H9 (cell line): ENCODE measurements at places on chromosomes 2 and 18.

- no peak for DNase-seq
These were observed 158.0 kb downstream of the NEDD4L start for GRCh38 chr18:58201733-58202730.

DNA sequence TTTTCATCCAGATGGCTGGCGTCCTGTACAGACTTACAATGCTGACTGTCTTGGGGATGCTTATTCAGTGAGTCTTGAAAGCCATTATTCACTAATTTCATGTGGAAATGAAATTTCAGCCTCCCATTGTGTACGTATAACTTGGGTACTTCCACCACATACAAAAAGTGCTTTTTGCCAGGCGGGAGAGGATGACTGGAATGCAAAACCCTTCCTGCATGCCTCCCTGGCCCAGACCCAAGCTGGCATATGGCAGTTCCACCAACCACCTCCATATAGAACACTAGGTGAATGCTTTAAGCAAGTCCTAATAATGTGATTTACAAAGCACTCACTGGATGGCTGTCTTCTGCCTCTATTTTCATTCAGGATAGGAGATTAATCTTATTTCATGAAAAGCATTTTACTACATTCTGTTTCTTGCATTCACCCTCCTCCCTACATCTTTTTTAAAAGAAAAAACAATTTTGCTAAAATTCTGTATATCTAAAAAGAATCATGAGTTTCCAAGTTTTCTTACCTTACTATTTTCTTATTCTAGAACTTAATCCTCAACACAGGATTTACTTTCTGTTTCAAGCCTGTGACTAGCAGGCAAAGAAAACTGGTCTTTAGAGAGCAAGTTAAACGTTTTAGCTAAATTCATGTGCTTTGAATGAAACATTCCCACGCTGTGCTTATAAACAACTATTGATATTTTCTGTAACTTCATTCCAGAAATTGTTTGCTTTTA is 327.6 kb downstream of the NCKAP5 start:
- DNase-seq: no peak

GRCh38 chr2:173513107-173513727 is 158.5 kb downstream of the CDCA7 start:
- DNase-seq: no peak

- no peak for DNase-seq
These were observed 116.0 kb upstream of the PELI1 start for GRCh38 chr2:64260093-64260803.

DNA sequence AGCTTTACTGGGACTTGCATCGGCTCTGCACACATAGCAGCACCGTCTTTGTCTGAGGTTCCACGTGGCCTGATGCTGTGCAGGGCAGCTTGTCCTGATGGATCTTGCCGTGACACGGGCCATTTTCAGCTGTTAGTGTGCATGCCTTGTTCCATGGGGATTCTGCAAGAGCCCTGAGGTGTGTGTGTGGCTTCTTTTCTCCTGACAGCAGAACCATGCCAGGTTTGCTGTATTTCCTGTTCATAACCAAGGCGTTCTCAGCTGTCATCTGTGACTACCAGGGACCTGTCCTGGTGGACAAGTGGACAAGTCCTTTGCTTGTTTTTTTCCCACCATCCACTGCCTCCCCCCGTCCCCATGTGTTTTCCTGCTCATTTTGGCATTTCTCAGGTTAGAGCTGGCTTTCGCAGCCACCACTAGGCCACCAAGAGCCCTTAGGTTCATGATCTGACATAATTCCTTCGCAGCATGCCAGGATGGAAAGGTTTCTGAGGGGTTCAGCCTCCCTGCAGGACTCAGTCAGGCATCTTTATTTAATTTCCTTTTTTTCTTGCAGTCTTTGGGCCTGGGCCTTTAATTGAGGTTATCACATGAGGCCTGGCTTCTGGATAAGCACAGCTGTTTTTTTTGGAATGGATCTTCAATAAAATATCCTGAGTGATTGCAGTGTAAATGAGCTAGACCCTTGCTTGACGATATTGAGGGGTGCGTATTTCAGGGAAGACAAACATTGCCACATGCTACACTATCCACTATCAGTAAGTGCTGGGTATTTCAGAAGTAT is 139.4 kb downstream of the NCK2 start:
- DNase-seq: no peak

- no peak for DNase-seq
These were observed 212.0 kb downstream of the TNS1 start for GRCh38 chr2:217790681-217791392.

DNA sequence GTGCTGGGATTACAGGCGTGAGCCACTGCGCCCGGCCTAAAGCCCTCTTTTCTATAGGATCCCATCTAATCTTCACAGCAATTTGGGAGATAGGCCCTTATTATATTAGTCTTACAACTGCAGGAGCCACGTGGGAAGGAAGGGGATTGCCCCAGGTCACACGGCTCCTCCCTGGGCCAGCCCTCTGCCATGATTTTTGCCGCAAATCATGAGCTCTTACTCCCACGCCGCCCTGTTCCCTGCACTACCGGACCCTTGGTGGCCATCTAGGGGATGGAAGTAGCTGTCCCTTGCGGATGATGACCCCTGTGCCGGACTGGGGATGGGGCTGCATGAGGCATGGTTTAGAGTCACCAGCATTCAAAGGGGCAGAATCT is 28.4 kb upstream of the PTMA start:
- no peak for DNase-seq

GRCh38 chr2:62662554-62662953 is 43.0 kb upstream of the EHBP1 start:
- DNase-seq: no peak

GRCh38 chr2:17156086-17156485 is 362.2 kb downstream of the RAD51AP2 start:
- no peak for DNase-seq

GRCh38 chr2:70943205-70943871 is 7.6 kb downstream of the ATP6V1B1 start:
- DNase-seq: peak; percentile 27

DNA sequence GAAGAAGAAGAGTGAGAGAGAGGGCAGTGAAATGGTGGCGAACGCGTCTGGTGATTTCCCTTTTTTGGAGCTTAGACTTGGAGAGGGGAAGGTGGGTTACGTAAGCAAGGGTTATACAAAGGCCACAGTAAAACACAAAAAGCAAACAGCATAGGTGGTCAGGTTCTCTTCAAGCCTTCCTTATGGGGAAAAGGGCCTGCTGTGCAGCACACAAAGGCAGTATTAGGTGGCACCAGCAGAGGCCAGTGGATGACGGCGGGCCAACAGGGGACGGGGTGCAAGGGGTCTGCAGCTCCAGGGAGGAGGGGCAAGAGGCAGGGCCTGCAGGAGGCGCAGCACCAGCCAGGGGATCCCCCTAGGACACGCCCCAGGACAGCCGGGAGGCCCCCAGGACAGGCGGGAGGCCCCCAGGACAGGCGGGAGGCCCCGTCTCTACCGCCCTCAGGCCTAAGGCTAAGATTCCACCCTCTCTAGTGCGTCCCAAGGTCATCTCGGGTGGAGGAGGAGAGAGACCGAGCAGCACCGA is 32.6 kb upstream of the NPC1 start:
- DNase-seq: peak; percentile 88

DNA sequence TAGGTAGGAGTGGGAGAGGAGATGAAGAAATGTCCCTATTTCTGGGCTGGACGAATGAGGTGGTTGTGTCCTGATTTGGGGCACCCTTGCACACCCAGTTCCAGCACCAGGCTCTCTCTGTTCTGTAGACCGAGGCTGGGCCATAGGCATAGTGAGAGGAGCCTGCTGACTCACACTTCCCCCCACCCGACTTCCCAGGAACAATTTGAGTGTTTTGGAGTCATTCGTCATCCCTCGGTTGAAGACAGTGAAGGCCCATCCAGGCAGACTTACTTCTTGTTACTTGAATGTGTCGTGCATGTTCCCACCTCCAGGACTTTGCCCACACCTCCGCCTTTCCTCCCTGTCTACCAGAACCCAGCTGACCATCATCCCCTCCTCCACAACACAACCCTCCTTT is 179.1 kb downstream of the HAUS1 start:
- DNase-seq: no peak

GRCh38 chr2:237532160-237532559 is 34.2 kb upstream of the PRLH start:
- DNase-seq: no peak

DNA sequence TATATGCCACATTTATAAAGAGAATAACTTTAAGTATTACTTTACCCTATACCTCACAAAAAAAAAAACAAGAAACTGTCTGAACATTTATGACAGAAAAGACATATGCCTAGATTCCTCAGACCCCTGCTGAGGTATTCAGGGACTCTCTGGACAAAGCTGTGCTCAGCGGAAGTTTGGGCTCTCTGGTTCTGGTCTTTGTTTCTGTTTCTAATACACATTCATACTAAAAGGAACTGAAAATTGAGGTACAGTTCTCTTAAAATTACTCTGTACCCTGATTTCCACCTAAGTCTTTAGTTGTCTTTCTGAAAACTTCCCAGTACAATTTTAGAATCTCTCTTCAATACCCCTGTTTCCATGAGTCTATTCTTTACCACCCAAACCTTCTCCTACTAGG is 160.3 kb downstream of the IKZF2 start:
- DNase-seq: no peak

DNA sequence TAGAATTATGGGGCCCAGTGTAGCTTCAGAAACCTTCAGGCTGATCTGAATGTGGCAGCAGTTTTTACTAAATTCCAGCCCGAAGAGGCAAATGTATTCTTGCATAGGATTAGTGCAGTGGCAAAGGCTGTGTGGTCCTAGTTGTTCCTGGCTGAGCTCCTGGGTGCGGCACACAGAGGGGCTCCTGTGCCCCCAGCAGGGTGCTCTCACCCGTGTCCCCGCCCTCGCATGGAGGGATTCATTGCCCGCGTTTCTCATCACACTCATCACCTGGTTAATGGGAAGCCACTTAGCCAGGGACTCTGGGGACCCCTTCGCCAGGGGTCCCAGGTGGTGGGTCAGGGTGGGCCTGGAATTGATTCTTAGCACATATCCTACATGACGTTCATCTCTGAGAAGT is 3.9 kb downstream of the KCNG2 start:
- DNase-seq: no peak

GRCh38 chr2:120326066-120326465 is 19.9 kb upstream of the INHBB start:
- DNase-seq: no peak

DNA sequence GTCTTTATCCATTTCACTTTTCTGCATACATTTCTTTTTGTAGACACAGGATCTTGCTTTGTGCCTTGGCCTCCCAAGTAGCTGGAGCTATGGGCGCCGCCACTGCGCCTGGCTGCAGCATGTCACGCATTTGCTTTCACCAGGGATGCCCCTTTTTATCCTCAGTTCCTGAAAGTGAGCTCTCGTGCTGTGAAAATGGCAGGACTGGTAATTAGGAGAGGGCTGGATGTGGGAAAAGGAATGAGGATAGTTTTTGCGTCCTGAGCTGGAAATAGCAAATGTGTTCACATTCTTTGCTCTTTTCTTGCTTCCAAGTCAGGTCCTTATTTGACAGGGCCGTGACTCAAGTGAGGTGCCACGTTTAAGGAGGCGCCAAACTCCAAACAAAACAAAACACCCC is 104.6 kb downstream of the LDLRAD4 start:
- no peak for DNase-seq

DNA sequence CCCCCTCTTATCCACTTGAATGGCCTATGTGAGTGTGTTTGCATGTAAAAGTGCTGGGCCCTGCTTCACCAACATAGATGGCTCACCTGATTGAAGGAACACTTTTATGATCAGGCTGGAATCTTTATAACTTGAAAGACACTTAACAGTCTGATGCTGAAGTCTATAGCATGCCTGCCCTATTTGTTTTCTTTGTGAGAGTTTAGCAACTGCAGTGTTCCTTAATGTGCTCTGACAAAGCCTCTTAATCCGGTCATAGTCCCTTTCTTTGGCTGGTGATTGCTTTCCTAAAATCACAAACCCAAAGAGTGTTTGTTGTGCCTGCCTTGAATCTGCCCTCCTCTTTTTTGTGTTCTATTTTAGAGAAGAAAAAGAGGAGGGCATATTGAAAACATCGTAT is 1382.8 kb upstream of the CELF4 start:
- DNase-seq: no peak

DNA sequence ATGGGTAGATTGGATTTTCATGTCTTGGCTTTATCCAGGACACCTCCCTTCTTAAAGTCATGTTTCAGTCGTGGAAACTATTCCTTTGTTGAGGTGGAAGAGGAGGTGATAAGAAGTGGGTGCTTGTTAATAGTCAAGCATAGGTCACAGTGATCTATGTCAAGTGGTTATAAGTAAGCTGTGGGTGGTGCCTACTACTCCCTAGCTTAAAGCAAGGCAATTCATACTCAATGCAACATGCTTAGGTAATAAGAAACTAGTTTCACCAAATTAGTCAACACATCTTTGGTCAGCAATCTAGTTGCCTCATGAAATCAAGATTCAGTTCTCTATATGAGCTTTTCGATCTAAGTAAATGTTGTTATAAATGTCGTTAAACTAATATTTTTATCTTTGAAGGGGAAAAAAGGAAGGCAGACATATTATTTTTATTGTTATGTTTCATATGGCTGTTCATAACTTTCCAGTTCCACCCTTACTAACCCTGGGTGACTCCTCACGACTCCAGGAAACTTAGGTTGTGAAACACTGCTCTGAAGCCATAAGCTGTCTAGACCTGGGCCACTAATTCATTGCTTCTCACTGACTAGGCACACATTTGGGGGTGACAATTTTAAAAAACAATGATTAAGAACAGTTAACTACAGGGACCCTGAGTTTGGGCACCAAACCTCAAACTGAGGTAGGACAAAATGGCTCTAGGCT is 5.8 kb upstream of the ABCB11 start:
- no peak for DNase-seq

GRCh38 chr18:8254654-8255053 is 354.6 kb upstream of the RAB12 start:
- DNase-seq: no peak

DNA sequence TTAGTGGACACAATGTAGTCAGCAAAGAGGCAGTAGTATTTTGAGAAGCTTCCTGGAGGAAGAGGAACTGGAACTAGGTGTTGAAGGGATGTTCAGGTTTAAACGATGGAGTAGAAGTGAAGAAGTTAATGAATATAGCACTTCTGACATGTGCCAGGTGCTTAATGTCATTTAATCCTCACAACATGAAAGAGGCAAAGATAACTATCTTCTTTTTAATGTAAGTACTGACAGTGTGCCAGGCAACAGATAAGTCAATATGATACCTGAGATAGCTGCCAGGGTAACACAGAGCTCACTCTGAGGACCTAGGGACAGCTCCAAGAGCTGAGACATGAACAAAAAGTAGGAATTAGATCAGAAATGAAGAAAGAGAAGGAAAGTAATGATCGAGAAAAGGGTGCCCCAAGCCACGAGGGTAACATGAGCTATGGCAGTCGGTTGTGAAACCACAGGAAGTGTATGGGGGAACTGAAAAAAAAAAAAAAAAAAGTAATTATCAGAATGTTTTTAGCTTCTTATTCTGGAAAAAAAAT is 140.7 kb downstream of the RNF144A start:
- DNase-seq: no peak
